ENCODE measurements at places on chromosomes 3 and 15.

DNA sequence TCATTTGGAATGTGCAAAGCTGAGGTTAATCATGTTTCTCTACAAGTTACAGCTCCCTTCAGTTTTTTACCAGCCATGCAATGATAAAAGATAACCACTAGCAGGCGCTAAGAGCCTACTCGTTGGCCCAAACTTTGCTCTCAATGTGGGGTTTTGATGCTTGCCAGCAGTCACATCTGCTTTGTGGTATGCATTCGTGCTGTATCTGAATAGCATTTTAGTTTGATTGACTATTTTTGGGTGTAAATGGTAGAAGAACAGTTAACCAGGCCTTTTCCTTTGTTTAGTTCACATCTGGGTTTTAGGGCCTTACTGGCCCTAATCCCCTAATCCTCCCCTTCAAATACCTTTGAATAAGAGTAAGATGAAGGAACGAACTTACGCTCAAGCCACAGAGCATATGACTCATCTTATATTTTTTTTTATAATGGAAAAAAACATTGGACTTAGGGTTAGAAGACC is 4.4 kb upstream of the CLDN11 start:
- H3K36me3 ChIP-seq: no peaks in the 10 kb centered on the region
- H3K4me3 ChIP-seq: no peak overlapping the region
- H3K4me1 ChIP-seq: peaks cover 16% of the 10 kb centered on the region
- H3K27me3 ChIP-seq: no peaks in the 10 kb centered on the region

DNA sequence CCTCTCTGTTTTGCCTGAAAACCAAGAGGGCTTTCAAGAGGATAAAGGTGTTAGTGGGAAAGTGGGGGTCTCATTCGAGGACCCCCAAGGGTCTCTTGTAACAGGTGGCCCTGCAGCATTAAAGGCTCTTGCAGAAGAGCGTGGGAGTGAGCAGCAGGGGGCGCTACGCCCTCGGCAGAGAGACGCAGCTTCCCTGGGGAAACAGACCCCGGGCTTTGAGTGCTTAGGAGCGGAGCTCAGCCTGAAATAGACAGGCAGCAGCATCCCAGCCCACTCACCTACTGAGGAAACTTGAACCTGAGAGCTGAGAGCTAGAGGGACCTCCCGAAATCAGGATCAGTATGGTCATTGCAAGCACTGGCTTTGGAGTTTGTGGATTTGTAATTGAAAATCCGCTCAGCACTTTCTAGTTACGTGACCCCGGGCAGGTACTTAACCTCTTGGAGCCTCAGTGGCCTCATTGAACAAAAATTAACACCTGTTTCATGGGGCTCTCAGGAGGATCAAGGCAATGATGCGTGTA is 25.7 kb downstream of the RPLP1 start:
- no peak overlapping the region for H3K27ac ChIP-seq
- H3K4me3 ChIP-seq: no peak overlapping the region
- DNase-seq: no peak
- H3K4me1 ChIP-seq: no peaks in the 10 kb centered on the region
- H3K27me3 ChIP-seq: no peaks in the 10 kb centered on the region

- H3K27me3 ChIP-seq: no peaks in the 10 kb centered on the region
- no peak overlapping the region for H3K4me3 ChIP-seq
- DNase-seq: peak; percentile 58
- no peaks in the 10 kb centered on the region for H3K36me3 ChIP-seq
These were observed 25.5 kb downstream of the CCDC13 start for GRCh38 chr3:42747581-42747980.

- no peaks in the 10 kb centered on the region for H3K4me1 ChIP-seq
- peak overlapping the region; percentile 40 for H3K4me3 ChIP-seq
- H3K27me3 ChIP-seq: no peaks in the 10 kb centered on the region
- H3K27ac ChIP-seq: no peak overlapping the region
- no peaks in the 10 kb centered on the region for H3K36me3 ChIP-seq
These were observed 126.4 kb downstream of the ADAMTS9 start for GRCh38 chr3:64561325-64561843.

DNA sequence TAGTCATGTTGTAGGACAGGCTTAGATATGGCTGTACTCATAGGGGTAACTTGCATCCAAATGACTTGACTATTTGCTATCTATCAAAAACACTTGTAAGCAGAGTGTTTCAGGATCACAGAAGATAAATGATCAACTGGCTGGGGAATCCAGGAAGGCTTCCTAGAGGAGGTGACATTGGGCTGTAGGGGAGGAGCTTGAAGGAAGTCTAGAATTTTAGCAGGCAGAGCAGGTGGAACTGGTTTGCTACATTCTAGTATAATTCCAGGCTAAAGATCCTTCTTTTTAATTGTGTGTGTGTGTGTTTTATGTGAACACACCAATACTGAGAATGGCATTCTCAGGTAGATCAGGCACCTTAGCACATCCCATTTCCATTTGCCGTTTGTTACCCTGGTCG is 380.3 kb downstream of the MCTP2 start:
- H3K4me1 ChIP-seq: no peaks in the 10 kb centered on the region
- H3K27me3 ChIP-seq: no peaks in the 10 kb centered on the region
- no peak overlapping the region for H3K27ac ChIP-seq
- H3K4me3 ChIP-seq: no peak overlapping the region
- no peaks in the 10 kb centered on the region for H3K36me3 ChIP-seq
- DNase-seq: no peak

DNA sequence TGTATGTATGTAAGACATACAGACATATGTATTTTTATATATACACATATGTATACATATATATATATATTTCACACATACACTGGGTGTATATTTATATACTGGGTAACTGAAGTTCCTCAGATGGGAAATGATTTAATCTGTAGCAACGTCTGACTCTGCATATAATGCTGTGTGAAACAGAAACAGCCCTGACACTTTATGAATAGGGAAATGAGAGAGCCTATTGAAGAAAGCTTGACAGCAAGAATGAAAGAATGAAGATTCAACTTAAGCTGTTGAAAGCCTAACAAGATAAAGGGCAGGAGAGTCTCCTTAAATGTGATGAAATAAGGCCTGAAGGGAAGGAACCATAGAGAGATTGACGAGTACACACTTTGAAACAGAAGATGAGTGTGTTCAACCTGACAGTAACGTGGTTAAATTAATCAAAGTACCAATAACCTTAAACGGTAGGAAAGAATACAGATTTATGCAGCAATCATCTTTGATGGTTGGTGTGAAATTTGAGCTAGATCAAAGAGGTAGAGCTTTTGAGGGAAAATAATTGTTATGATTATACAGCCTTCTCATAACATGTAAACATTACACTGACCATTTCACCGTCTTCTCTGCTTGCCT is 169.9 kb downstream of the MECOM start:
- no peaks in the 10 kb centered on the region for H3K36me3 ChIP-seq
- H3K27me3 ChIP-seq: no peaks in the 10 kb centered on the region
- no peaks in the 10 kb centered on the region for H3K4me1 ChIP-seq
- no peak overlapping the region for H3K27ac ChIP-seq
- DNase-seq: no peak

DNA sequence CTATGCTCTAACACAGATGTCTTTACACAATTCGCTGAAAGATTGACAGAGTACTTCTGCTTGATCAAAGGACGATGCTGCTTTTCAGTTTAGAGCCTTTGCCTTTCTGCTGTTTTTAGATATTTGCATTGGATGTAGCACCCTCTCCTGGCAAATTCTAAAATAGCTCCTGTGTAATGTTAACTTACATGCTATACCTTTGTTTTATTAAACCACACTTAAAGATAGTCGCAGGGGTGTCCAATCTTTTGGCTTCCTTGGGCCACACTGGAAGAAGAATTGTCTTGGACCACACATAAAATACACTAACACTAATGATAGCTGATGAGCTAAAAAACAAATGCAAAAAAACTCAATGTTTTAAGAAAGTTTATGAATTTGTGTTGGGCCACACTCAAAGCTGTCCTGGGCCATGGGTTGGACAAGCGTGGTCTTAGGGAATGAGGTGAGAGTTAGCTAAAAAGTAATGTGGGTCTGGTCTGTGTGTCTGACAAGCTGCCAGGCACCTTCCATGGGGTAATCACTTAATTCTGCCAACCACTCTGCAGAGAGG is 62.9 kb downstream of the ATG7 start:
- no peak overlapping the region for H3K27ac ChIP-seq
- DNase-seq: no peak
- peaks cover 8% of the 10 kb centered on the region for H3K36me3 ChIP-seq
- no peaks in the 10 kb centered on the region for H3K4me1 ChIP-seq
- H3K27me3 ChIP-seq: no peaks in the 10 kb centered on the region
- H3K4me3 ChIP-seq: no peak overlapping the region

GRCh38 chr15:85327820-85328219 is 52.6 kb upstream of the AKAP13 start:
- no peaks in the 10 kb centered on the region for H3K27me3 ChIP-seq
- peak overlapping the region; percentile 89 for H3K27ac ChIP-seq
- no peak overlapping the region for H3K4me3 ChIP-seq
- H3K4me1 ChIP-seq: peaks cover 23% of the 10 kb centered on the region

DNA sequence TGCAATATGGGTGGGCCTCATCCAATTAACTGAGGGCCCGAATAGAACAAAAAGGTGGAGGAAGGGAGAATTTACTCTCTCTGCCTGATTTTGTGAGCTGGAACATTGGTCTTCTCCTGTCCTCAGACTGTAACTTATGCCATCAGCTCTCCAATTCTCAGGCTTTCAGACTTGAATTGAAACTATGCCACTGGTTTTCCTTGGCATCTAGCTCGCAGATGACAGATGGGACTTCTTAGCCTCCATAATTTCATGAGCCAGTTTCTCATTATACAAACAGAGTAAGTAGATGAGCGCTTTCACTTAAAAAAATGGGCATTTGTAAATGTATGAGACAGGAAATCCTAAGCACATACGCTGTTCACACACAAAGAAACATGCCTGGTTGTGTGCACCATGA is 8.7 kb upstream of the PTX3 start:
- no peak overlapping the region for H3K27ac ChIP-seq
- no peaks in the 10 kb centered on the region for H3K36me3 ChIP-seq
- H3K4me1 ChIP-seq: no peaks in the 10 kb centered on the region
- H3K27me3 ChIP-seq: no peaks in the 10 kb centered on the region

DNA sequence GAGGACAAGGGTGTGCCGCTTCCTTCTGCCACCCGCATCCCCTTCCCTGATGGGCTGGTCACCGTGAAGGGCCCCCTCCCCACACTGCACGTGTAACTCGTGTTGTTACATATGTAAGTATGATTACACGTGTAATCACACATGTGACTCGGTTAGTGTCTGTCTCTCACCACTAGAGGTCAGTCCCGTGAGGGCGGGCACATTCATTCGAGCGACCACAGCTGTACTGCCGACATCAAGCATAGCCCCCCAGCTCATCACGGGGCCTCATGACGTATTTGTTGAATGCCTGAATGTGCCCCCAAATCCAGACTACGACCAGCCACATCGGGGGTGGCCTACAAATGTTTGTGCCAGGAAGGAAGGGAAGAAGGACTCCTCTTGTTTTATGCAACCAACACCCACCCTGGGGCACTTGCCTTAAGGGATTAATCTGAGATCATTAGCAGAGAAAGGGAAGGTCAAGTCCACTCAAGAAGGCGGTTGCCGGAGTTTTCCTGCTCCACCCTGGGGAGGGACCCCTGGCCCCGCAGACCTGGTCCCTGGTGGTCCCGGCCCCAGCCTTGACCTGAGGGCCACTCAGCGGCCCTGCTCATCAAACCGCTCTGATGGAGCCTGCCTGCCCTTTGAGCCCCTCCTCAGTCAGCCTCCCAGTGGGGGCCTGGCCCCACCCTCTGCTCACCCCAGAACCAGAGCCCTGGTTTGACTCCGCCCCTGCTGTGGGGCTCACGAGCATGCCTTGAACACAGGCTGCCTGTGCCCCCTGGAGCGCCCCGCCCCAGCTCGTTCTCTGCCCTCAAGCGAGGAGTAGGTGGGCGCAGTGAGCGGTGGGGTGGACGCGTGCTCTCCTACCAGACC is 52.8 kb downstream of the RGMA start:
- DNase-seq: no peak
- H3K4me3 ChIP-seq: no peak overlapping the region

DNA sequence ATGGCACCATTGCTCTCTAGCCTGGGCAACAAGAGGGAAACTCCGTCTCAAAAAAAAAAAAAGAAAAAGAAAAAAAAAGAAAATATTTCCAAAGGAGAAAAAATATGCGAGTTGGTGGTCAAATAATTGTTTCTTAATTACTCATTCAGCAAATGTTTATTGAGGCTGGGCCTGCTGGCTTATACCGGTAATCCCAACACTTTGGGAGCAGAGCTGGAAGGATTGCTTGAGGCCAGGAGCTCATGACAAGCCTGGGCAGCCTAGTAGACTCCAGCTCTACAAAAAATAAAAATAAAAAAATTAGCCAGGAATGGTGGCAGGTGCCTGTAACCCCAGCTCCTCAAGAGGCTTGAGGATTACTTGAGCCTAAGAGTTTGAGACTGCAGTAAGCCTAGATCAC is 4.1 kb downstream of the KNL1 start:
- no peak overlapping the region for H3K27ac ChIP-seq
- no peaks in the 10 kb centered on the region for H3K27me3 ChIP-seq
- H3K36me3 ChIP-seq: no peaks in the 10 kb centered on the region
- no peak for DNase-seq
- no peak overlapping the region for H3K4me3 ChIP-seq
- H3K4me1 ChIP-seq: peaks cover 5% of the 10 kb centered on the region

GRCh38 chr15:52784799-52785671 is 5.1 kb downstream of the ONECUT1 start:
- no peaks in the 10 kb centered on the region for H3K36me3 ChIP-seq
- no peak overlapping the region for H3K4me3 ChIP-seq
- H3K4me1 ChIP-seq: peaks cover 58% of the 10 kb centered on the region
- peaks cover 42% of the 10 kb centered on the region for H3K27me3 ChIP-seq

GRCh38 chr15:33994005-33994615 is 25.8 kb downstream of the CHRM5 start:
- H3K27ac ChIP-seq: no peak overlapping the region
- H3K4me3 ChIP-seq: no peak overlapping the region
- no peak for DNase-seq
- no peaks in the 10 kb centered on the region for H3K36me3 ChIP-seq
- no peaks in the 10 kb centered on the region for H3K27me3 ChIP-seq

- no peak for DNase-seq
- H3K27me3 ChIP-seq: no peaks in the 10 kb centered on the region
- H3K36me3 ChIP-seq: no peaks in the 10 kb centered on the region
These were observed 8.4 kb downstream of the TMEM43 start for GRCh38 chr3:14133188-14133800.

DNA sequence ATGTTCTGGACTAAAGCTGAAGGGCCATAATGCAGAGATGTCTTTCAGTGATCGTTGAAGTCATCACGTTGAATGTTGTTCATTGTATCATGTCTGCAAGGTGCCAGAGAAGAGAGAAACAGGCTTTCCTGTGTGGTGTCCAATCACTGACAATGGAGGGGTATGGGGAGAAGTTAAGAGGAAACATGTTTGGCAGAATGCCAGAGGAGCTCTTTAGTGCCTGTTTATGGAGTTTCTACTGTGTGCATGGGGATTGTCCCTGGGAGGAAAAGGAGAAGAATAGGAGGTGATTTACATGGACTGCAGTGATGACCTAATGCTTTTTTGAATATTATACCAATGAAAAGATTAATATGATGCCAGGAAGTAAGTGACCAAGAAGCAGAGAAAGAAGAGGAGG is 11.7 kb downstream of the SCAANT1 start:
- no peaks in the 10 kb centered on the region for H3K27me3 ChIP-seq
- DNase-seq: no peak
- H3K4me3 ChIP-seq: no peak overlapping the region
- H3K36me3 ChIP-seq: no peaks in the 10 kb centered on the region
- no peak overlapping the region for H3K27ac ChIP-seq
- peaks cover 11% of the 10 kb centered on the region for H3K4me1 ChIP-seq

GRCh38 chr15:99315636-99316035 is 64.4 kb downstream of the LRRC28 start:
- no peak overlapping the region for H3K4me3 ChIP-seq
- H3K27ac ChIP-seq: no peak overlapping the region
- no peaks in the 10 kb centered on the region for H3K36me3 ChIP-seq
- no peaks in the 10 kb centered on the region for H3K4me1 ChIP-seq

GRCh38 chr15:44735482-44736180 is 697 bp upstream of the TRIM69 start:
- H3K36me3 ChIP-seq: no peaks in the 10 kb centered on the region
- H3K4me3 ChIP-seq: no peak overlapping the region
- peak overlapping the region; percentile 18 for H3K27ac ChIP-seq
- peaks cover 1% of the 10 kb centered on the region for H3K4me1 ChIP-seq
- H3K27me3 ChIP-seq: no peaks in the 10 kb centered on the region
